ENCODE measurements at places on chromosomes 2 and 18.

DNA sequence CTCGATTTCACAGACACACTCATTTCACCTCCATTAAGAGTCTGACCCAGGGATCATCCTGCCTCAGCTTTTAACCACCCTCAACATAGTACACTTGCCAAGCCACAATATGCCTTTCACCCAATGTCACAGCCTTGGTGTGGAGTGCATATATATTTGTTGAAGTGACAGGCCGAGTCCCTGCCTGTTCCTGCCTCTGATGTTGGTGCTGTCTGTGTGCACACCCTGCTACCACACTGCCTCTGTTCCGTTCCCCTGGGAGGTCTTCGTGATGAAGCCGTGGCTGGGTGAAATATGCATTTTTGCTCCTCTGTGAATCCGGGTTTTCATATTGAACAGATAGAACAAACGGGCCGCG is 90.3 kb downstream of the RNF144A start:
- no peak for DNase-seq

GRCh38 chr2:55252832-55253231 is 16.2 kb downstream of the MTIF2 start:
- no peak for DNase-seq

DNA sequence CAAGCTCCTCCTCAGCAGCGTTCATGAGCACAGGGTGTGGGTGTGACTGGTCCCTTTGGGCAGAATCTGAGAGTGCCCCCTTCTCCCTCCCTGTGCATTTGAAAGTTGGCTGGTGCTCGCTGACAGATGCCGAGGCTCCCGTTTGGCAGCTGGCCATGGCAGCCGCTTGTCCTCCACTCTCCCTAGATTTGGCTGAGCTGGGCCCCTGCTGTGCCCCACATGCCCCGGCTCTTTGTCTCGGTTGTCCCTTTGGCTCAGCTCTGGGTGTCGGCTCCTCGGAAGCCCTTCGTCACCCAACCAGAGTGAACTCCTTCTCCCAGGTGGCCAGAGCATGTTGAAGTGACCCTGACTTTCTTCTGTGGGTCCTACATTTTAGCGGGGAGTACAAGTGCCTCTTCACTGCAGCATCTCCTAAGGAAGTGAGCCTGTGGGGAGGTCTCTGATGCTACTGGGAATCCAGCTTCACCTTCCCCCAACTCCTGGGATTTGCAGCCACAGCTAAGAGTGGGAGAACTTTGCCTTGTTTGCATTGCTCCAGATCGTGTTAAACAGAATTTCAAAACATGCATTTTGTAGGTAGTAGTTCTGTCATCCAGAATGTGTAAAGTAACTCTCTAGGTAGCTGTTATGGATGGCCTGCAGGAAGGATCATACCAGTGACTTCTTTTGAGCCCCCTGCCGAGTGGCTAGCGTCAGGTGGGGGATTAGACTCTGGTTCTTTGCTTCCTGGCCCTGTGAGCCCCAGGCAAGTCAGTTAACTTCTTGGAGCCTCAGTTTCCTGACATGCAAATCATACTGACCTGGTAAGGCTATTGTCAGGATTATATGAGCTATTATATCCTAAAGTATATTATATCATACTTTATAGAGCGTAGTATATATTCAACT is 24.2 kb downstream of the HPCAL1 start:
- DNase-seq: no peak

GRCh38 chr2:84958135-84959059 is 12.6 kb upstream of the KCMF1 start:
- DNase-seq: peak; percentile 95

GRCh38 chr2:193693758-193694157 is 1499.0 kb upstream of the TMEFF2 start:
- DNase-seq: no peak

- no peak for DNase-seq
These were observed 118.9 kb downstream of the RDH14 start for GRCh38 chr2:18441583-18441982.

DNA sequence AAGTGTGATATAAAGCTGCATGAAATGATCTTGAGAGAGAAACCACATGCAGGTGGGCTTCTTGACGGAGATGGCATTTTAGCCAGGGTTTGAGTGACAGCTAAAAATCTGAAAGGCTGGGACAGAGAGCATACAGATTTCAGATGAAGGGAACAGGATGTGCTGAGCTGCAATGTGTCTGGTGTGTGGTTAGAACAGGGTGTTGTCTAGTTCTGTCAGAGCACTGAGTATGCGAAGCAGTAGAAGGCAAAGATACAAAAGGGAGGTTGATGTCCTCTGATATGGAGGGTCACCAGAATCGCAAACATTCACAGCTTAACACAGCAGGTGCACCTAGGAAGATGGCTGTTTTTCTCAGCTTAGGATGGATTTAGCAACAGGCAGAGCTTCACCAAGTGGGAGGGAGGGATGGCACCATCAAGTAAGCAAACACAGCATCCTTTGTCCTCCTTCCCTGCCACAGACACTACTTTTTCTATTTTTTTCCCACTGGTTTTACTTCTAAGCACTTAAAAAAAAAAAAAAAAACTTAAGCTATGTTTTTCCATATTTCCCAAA is 182.5 kb downstream of the TMX3 start:
- no peak for DNase-seq

DNA sequence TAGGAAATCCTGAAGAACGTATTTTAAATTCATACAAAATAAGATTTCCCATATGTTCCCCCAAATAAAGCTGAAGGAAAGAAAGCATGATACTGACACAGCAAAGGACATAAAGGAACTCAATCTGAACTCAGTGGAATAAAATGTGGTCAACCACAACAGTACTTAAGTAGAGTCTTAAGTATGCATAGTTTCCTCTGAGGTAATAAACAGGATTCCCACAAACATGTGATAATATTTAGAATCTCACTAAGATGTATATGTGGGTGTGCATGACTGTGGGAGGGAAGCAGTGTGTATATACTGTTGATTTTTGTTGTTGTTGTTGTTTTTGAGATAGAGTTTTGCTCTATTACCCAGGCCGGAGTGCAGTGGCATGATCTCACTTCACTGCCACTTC is 69.3 kb downstream of the NOL10 start:
- DNase-seq: peak; percentile 82

DNA sequence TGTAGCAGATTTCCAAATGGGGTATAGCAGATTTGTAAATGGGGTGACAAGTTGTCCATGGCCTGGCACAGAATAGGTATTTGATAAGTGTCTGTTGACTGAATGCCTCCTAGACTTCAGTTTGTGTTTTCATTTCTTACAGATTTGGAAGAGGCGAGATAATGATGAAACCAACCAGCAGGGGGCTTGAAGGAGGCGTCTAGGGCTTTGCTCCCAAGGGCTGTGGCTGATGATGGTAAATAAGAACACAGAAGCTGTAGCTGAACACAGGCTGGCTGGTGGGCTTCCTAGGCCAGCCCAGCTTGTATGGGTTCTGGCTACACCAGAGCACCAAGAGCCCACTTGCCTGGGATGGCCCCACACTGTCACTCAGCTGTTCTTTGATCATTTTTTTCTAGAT is 19.4 kb downstream of the SFTPB start:
- peak; percentile 54 for DNase-seq

- DNase-seq: no peak
These were observed 22.7 kb upstream of the OTOS start for GRCh38 chr2:240162939-240163714.

GRCh38 chr2:106976548-106976947 is 90.6 kb upstream of the ST6GAL2 start:
- DNase-seq: no peak

DNA sequence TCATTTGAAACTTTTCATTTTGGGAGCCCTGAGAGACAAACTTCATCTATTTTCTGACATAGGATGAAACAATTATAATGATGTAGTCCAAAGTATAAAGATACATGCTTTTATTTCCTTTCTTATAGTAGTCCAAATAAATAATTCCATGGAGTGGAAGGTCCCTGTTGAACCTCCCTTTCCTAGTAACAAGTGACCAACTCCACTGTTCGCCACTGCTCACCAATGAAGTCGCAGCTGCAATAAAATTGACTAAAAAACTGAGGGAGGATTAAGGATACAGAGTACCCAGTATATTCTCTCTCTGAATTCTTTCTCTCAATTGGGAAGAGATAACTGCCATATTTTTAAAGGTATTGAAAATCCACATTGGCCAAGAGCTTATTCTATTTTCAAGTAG is 14.1 kb downstream of the SERPINB7 start:
- DNase-seq: no peak

DNA sequence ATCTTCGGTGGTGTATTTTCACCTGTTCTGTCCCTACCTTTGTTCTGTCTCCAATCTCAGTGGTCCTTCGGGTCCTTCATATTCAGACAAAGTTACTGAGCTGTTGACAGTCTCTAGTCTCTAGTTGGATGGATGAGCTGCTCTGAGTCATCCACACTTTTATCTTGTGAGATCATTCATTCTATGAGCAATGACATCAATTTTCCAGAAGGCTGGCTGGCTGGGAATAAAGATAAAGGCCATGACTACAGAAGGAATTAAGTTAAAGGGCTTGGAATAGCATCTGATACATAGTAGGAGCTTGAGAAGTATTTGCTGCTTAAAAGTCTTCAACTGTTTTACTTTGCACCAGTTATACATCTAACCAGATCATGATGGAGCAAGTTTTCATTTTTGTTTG is 43.1 kb upstream of the SLC39A10 start:
- peak; percentile 78 for DNase-seq

DNA sequence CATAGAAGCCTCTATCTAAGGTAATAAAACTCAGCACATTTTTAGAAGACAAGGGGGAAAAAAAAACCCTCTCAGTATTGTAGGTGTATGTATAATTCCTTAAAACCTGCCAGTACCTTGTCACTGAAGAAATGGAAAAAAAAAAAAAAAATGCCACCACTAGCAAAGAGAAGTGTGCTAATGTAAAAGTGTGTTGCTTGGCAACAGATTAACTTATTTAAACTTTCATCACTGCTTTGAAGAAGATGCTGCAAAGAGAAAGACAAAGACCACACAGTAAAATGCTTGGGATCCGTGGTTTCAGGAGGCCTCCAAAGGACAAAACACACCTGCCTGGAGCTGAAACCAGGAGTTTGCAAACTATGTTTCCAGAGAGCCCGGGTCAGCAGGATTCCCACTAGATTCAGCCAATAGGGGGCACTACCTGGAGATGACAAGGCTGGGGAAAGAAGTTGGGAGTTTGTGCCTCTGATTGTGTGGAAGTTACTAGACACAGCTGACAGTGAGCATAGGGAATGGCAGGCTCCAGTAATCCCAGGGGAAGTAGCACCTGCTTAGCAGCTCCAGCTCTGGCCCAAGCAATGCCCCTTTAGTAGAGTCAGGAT is 169.1 kb upstream of the TRIB2 start:
- no peak for DNase-seq
